Thoracic aorta (tissue), 2 donors: ENCODE measurements at places on chromosomes 13 and 19. TPM values are rescaled to one million over a fixed set of nuclear protein-coding genes. Genes with fewer than 3 reads are reported as not detected.

DNA sequence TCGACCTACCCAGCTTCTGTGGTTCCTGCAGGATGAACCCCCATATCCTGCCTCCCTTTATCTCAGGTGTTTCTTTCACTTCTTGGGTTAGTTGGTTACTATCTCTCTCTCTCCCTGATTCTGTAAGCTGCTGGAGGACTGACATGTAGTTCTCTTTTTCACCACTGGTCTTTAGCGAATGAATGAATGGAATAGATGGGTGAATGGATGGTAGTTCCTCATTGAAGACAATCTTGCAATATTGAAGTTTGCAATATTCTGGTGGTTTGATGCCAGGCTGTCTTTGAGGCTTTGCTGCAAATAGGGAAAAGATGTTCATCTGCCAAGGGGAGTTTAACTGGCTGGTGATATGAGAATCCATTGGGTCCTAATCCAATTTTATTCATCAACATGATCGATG, 120.2 kb downstream of the UBL3 start:
- no peak for DNase-seq

GRCh38 chr13:33761740-33762139, 56.2 kb upstream of the RFC3 start:
- no peak for DNase-seq

DNA sequence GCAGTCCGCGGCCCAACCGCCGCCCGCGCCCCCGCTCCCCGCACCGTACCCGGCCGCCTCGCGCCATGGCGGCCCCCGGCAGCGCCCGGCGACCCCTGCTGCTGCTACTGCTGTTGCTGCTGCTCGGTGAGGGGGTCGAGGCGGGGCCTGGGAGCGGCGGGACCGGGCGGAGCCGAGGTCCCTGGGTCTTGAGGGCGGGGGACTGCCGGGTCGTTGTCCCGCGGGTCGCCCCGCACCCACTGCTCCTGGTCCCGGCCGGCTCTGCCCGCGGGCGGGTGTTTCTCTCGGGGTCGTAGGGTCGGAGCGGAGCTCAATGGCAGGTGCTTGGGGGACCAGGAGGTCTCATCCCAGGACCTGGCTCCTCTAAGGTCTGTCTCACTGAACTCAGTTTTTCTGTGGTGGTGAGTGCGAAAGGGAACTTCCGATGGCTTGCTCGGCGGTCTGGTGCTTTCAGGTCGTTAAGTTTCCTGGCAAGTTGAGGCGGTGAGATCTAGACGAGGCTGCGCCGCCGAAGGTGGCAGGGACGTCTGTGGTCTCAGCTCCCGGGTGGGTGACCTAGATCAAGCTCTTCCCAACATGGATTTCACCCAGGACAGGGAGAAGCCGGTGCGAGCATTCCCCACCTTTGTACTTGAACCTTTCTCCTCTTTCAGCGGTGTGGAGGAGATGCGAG, 467 bp downstream of the LAMP1 start:
- no peak for DNase-seq

- no peak for DNase-seq
These were observed 1624.3 kb downstream of the SLITRK1 start for GRCh38 chr13:82257790-82258507.

The RPS5 gene
- total RNA-seq = 789 TPM

DNA sequence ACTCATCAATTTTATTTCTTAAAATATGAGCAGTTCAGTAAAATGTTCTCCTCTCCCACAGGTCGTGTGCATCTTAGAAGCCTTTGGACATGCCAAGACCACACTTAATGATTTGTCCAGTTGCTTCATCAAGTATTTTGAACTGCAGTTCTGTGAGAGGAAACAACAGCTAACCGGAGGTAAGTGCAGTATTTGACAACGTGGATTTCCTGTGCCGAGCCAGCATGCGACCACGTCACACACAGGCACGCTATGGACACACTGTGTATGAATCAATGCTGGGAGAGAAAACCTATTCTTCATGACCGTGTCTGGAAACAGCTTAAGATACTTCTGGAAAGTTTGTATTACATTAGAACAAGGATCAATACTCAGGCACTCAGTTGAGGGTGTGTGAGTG, 268.5 kb downstream of the MYO16 start:
- DNase-seq = no peak

- DNase-seq = no peak
These were observed 10.1 kb upstream of the GTF2F1 start for GRCh38 chr19:6402837-6403608.

GRCh38 chr13:39910833-39911232, 255.4 kb downstream of the COG6 start:
- no peak for DNase-seq

The S1PR5 gene
- 2.4 TPM for total RNA-seq

The ZNF350 gene
- 7.3 TPM for total RNA-seq

GRCh38 chr19:35083691-35084508, 31.7 kb upstream of the FXYD3 start:
- DNase-seq = no peak

- DNase-seq = no peak
These were observed 36.4 kb downstream of the TEX26 start for GRCh38 chr13:30968846-30969245.

DNA sequence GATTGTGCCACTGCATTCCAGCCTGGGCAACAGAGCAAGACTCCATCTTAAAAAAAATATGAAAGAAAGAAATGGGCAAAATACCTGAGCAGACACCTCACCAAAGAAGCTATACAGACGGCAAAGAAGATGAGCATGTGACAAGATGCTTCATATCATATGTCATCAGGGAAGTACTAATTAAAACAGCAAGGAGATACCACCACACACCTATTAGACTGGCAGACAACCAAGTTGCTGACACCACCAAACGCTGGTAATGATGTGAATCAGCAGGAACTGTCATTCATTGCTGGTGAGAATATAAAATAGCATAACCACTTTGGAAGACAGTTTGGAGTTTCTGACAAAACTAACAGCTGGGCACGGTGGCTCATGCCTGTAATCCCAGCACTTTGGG, 11.5 kb upstream of the TFDP1 start:
- DNase-seq = no peak
